ENCODE measurements at places on chromosomes 2 and 18. TPM values are rescaled to one million over a fixed set of nuclear protein-coding genes. Genes with fewer than 3 reads are reported as not detected.

DNA sequence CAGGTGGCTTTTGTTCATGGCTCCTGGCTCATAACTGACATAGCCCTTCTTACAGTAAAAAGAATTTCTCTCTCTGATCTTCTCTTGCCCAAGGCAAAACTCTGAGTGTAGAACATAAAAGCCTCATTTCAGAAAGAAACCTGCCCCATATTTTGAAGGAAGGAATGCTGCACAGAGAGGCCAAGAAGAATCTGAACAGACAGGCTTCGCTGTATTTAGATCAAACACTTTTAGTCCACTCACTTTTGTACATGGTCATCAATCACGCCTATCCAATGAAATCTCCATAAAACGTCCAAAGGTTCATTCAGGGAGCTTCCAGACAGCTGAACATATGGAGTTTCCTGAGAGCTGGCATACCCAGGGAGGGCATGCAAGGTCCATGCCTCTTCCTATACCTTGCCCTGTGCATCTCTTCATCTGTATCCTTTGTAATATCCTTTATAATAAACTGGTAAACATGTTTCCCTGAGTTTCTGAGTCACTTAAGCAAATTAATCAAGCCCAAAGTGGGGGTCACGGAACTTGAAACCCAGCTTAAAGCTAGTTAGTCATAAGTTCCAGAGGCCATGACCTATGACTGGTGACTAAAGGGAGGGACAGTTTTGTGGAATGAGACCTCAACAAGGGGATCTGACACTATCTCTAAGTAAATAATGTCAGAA is 62.5 kb upstream of the TMEM247 start:
- H3K27ac ChIP-seq = no peak overlapping the region
- no peak for DNase-seq
- no peaks in the 10 kb centered on the region for H3K27me3 ChIP-seq
- no peaks in the 10 kb centered on the region for H3K36me3 ChIP-seq
- no peak overlapping the region for H3K4me3 ChIP-seq

DNA sequence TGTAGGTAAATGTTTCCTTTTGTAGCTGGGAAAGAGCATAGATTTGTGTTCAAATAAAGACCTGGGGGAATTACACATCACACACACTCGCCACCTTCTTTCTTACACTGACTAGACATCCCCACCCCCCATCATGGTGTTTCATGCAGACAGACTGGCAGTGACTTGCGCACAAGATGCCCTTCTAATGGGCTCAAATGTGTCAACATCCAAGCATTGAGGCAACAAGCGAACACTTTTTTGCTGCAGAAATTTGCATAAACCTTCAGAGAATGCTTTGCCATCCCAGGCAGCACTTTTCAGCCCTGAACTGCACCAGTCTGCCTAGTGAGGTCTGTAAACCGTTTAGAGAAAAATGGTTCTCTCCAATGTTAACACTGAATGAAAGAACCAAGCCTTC is 4.5 kb downstream of the HOXD8 start:
- H3K4me1 ChIP-seq = no peaks in the 10 kb centered on the region
- DNase-seq = no peak
- H3K27ac ChIP-seq = no peak overlapping the region
- no peak overlapping the region for H3K4me3 ChIP-seq
- H3K27me3 ChIP-seq = peaks cover 45% of the 10 kb centered on the region
- H3K36me3 ChIP-seq = no peaks in the 10 kb centered on the region

DNA sequence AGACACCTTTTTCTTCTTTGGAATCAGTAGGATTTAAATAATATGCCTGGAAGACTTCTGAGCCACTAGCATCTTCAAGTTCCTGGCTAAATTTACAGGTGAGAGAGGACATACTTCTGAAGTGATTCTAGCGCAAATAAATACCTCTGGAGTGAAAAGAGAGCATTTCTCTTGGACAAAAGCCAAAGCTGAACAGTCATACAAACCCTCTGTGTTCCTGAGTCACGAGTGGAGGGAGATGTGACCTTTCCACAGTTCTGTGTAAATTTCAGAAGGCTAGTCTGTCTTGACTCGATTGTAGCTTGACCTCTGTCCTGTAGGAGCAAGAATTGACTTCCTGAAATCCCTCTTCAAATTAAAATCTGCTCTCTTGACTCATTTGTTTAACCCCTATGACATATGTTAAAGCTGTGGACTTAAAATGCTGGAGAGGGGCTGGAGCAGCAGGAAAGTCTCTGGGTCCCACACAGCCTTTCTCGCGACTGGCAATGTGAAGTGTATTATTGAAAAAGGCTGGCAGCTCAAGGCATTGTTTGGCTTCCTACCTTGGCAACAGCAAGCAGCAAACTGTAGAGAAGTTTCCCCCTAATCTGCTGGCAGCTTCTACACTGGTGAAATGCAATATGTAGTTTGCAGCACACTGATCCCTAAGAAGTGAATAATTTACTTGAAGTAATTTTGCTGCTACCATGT is 79.6 kb upstream of the GCFC2 start:
- no peaks in the 10 kb centered on the region for H3K36me3 ChIP-seq
- no peaks in the 10 kb centered on the region for H3K27me3 ChIP-seq
- no peak overlapping the region for H3K4me3 ChIP-seq
- H3K27ac ChIP-seq = no peak overlapping the region
- H3K4me1 ChIP-seq = no peaks in the 10 kb centered on the region

DNA sequence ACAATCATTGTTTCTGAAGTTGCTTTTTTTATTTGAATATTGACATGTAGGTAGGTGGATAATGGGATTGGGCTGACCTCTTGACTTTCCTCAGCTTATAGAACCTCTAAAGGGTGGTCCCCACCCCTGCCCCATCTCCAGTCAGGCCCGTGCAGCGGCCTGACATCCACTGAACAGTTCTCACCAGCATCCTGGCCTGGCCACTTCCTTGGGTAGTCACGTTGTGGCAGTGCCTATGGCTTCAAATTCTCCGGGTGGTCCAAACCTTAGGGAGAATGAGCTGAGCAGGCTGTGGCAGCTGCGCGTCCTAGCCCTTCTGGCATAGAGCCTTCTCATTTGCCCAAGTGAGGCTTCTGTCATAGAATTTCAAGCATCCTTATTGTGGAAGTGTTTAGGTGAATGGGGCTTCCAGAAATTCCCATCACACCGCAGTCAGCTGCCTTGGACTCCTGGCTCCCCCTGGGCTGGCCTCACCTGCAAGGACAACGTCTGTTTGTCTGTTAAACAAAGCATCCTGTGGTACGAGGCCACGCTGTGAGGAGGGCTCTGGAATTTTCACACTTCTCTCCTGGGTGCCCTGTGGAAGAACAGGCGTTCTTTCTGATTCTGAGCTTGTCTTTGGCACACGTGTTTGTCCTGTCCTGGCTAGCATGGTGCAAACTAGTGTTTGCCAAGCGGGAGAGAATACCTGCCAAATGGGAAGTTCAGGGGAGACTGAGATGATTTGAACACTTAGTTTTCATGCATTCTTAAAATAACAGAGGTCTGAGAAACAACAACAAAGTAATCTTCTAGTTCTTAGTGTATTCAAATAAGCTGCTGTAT is 31.8 kb upstream of the OTOS start:
- no peaks in the 10 kb centered on the region for H3K27me3 ChIP-seq
- no peaks in the 10 kb centered on the region for H3K36me3 ChIP-seq
- DNase-seq = no peak
- no peak overlapping the region for H3K4me3 ChIP-seq
- no peaks in the 10 kb centered on the region for H3K4me1 ChIP-seq

DNA sequence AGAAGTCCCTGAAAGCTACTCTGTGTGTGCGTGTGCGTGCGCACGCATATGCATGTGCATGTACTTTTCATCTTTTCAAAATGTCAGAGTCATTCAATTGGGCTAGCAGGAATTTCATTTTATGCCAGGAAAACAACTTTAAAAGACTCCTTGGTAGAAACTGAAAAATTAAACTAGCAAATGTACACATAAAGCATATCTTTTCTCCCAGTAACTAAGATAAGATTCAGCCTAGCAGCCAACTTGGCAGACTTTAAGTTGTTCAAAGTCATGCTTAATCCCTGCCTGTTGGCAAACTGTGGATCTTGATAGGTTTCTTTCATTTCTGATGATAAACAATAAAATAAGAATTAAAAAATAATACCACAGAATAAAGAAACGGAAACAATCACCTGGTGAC is 1129.1 kb downstream of the LRP1B start:
- H3K4me3 ChIP-seq = no peak overlapping the region
- no peaks in the 10 kb centered on the region for H3K36me3 ChIP-seq
- DNase-seq = no peak
- H3K27me3 ChIP-seq = no peaks in the 10 kb centered on the region
- H3K27ac ChIP-seq = no peak overlapping the region

DNA sequence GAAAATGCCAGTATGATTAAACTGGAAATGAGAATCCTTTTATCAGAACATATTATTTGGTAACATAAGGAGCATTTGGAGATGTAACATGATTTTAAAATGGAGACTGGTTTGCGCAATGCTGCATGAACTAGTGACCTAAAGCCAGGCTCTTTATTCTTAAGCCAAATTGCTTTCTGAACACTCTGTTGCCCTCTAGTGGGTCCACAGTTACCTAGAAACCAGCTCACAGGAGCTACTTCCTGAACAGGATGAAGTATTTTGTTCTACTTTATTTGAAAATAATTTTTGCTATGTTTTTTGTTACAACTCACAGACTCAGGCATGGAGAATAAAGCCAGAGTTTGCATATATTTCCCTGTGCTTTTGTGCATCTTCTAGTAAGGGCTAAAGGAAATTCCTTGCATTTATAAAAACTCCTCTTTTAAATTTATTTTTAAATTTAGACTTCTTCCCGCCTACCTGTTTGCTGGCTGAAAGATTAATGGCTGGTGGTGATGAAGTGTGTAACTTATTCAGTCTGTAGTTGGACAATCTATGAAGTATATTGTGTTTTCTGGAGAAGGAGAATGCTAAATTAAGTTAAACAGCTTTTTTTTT is 146.7 kb downstream of the PARD3B start:
- no peaks in the 10 kb centered on the region for H3K4me1 ChIP-seq
- no peak overlapping the region for H3K27ac ChIP-seq
- H3K27me3 ChIP-seq = no peaks in the 10 kb centered on the region
- H3K4me3 ChIP-seq = no peak overlapping the region

DNA sequence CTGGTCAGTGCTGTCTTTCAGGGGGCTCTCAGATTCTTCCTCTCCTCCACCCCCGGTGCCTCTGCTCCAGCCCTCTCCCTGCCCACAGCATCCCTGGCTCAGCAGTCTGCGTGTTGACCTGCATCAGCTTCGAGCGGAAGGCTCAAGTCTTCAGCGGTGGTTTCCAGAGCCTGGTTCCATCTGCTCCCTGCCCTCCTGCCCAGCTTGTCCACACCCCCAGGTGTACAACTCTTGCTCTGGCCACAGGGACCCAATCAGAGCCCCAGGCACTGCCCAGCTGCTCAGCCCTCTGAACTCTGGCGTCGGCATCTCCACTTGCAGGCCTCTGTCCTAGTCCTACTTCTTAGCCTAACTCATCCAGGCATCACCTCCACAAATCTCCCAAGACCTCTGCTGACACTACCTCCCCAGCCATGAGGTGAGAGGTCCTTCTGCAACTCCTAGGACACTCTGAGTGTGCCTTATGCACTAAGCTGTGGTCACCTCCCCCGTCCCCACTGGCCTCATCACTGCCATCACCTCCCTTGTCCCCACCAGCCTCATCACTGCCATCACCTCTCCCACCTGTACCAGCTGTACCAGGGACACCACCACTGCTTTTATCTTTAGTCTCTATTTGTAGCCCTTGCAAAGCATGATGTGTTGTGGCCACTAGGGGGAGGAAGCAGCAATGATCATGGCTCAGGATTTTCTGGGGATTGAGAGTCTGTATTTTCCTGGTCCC is 60.9 kb downstream of the EDAR start:
- H3K4me3 ChIP-seq = no peak overlapping the region
- H3K4me1 ChIP-seq = peaks cover 5% of the 10 kb centered on the region
- H3K27me3 ChIP-seq = no peaks in the 10 kb centered on the region
- DNase-seq = no peak

The CDH7 gene
- total RNA-seq = not detected

The EFHD1 gene
- 11.4 TPM for total RNA-seq

The CCDC138 gene
- total RNA-seq = 1.0 TPM

Data from right atrium auricular region (tissue), 2 donors.